ENCODE measurements at places on chromosomes 2 and 18.

DNA sequence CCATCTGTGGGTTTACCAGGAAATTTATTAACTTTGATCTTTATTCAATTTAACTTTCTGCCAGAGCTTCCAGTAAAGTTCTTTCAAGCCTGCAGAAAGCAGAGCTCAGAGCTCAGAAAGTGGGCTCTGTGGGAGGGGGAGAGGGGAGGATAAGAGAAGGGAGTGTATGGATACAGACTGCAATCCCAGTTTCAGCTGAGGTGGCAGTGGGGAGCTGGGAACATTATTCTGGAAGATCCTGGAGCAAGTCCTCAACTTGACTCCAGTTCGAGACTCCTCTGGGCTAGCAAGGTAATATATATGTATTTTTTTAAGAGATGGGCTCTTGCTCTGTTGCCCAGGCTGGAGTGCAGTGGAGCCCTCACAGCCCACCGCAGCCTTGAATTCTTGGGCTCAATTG, 108.9 kb upstream of the NABP1 start:
- DNase-seq = no peak

- no peak for DNase-seq
Measured at GRCh38 chr2:99810225-99810624, 320.4 kb upstream of the REV1 start.

- DNase-seq = no peak
Measured at GRCh38 chr18:22018366-22018765, 151.0 kb upstream of the GATA6 start.

GRCh38 chr2:67854103-67854743, 208.6 kb downstream of the C1D start:
- no peak for DNase-seq

DNA sequence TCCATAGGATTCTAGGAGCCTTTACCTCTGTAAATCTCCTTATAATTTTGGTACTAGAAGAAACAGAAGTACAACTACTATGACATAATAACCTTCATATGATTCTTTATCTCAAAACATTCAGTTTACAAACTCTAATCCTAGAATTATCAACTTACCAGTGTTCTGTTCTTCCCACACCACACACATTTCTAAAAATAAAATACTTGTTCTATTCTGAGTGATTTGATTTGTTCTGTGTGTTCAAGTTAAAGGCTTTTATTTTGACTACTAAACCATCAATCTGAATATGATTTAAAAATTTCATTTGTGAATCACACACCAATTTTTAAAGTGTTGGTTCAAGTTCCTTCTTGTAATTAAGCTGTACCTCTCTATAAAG, 16.0 kb downstream of the CYTIP start:
- DNase-seq = no peak

GRCh38 chr2:25190536-25190935, 22.2 kb upstream of the POMC start:
- DNase-seq = no peak

GRCh38 chr18:46712406-46712805, 44.4 kb downstream of the ST8SIA5 start:
- no peak for DNase-seq

DNA sequence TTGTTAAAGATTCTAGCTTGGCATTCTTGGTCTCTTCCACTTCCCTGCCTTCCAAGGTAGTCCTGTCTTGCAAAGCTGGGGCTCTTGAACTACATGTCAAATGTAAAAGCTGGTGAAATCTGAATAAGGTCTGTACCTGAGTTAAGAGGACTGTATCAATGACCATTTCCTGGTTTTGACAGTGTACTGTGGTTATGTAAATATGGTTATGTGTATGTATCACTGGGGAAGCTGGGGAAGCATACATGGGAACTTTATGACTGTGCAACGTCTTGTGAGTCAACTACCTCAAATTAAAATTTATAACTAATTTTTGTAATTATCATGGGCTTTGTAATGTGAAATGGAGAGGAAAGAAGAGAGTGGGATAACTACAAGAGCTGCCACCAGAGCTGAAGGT, 81.7 kb downstream of the COL4A4 start:
- DNase-seq = no peak
